ENCODE measurements at places on chromosomes 16 and 17.

DNA sequence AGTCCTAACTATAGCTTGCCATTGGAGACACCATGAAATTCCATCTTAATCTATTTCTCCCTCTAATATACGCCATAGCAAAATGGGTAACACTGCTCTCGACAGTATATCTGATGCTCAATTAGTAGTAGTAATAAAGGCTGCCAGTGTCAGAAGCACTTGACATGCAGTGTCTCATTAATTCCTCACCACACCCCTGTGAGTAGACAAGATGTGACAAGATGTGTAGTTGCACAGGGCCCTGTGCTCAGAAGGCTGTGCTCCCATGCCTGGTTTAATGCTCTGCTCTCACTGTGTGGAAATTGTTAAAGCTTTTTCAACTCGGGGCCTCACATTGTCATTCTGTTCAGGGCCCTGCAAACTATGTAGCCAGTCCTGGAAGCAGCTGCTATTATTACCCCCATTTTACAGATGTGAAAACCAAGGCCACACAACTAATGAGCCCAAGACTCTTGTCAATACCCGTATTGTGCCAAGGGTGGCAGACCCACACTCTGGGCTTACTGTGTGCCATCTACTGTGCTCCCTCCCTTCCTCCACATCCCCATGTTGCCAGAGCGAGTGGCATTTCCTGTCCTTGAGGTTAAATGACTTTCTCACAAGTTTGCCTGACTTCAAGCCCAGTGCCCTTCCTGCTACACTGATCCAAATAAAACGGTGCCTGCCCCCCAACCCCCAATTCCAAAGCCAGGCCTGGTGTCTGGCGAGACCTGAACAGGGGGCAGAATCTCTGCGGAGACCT, 287.3 kb upstream of the CCL2 start:
- no peak for DNase-seq

DNA sequence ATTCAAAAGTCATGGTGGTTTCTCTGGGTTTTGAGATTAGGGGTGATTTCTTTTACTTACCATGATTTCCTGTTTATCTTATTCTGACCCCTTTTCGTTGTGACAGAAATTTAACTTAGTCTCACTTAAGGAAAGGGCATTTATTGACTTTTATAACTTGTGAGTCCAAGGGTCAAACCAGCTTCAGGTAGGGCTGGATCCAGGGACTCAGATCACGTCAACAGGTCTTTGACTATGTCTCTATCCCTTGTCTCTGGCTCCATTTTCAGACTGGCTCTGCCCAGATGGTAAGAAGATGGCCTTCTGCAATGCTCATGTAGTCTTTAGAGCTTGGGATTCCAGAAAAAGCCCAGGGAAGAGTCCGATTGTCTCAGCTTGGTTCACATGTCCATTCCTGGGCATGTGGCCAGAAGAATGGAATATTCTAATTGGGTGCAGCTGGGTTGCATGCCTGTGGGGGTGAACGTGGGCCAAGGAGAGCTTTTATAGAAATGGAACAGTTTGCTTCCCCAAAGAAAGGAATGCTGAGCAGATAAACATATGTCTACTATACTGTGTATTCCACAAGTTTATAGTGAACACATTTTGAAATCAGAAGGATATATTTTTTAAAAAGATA, 13.4 kb downstream of the USP43 start:
- DNase-seq: no peak

- no peak for DNase-seq
These were observed 273.8 kb downstream of the FOXL1 start for GRCh38 chr16:86852135-86852534.

- no peak for DNase-seq
These were observed 52.0 kb upstream of the TEX2 start for GRCh38 chr17:64315032-64315490.

DNA sequence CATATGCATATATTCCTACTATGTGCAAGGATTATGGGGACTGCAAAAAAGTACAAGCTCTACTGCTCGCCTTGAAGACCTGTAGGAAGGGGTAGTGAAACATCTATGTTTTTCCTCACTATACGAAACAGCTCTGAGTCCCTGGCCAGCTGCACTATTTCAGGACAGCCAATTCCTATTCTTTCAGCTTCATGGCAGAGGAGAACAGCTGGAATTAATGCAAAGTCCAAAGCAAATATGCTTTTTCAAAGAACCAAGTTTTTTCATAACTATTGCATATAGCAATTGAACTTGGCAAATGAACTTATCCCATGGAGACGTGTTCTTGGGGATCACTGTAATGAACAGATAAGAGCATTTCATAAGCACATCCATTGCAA, 122.3 kb downstream of the SPACA3 start:
- DNase-seq: no peak

- no peak for DNase-seq
These were observed 9.9 kb downstream of the METTL22 start for GRCh38 chr16:8631373-8631772.
